ENCODE measurements at places on chromosomes 1 and 21. TPM values are rescaled to one million over a fixed set of nuclear protein-coding genes. Genes with fewer than 3 reads are reported as not detected.

GRCh38 chr1:246208105-246208504 lies 299.0 kb downstream of the SMYD3 start:
- DNase-seq = no peak

The SLAMF1 gene
- total RNA-seq = not detected

DNA sequence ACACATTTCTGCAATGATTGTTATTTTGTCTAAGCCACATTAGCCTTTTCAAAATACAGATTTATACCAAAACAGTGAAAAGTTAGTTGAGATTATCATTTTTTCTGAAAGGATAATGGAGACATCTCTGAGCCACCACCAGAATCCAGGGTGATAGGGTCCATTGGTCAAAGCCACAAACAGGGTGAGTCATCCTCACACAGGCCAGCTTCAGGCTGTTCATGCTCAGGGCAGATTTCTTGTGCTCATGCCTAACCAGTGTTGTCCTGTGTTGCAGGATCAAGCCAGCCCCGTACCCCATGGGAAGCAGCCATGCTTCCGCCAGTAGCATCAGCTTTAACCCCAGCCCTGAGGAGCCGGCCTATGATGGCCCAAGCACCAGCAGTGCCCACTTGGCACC lies 13.4 kb downstream of the ELOA start:
- DNase-seq = peak; percentile 32

The LAPTM5 gene
- not detected for total RNA-seq

GRCh38 chr1:50350868-50351267 lies 72.4 kb downstream of the DMRTA2 start:
- no peak for DNase-seq
